ENCODE measurements at places on chromosomes 6 and 20.
A peak's percentile ranks its signal among the peaks of the same experiment; 100 is the strongest.

DNA sequence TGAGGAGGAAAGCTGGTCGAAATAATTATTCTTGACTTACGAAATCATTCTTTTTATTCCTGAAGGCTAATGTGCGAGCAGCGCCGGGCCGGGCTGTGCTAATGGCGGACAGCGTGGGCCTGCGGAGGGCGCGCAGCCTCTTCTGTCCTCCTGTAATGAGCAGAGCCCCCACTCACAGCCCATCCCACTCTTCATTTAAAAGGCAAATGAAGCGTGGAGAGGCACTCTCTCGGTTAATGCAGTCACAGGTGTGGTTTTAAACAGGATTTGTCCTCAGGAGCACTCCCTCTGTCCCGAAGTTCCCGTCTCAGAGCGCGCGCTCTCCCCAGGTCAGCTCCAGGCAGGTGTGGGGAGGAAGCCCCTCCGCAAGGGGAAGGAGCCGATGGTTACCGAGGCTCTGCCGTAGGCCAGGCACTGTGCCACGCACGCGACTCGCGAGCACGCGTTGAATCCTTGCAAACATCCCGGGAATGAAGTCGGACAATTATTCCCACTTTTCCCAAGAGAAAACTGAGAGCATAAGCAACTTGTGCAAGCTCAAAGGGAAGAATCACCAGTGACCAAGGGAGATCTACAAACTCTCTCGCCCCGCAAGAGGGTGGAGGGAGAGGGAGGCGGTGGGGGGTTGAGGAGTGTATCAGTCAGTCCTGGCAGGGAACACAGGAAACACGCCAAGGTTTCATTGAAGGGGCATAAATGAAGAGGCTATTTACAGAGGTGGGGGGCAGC lies 35.5 kb upstream of the ZFAND3 start:
- no peak for DNase-seq

DNA sequence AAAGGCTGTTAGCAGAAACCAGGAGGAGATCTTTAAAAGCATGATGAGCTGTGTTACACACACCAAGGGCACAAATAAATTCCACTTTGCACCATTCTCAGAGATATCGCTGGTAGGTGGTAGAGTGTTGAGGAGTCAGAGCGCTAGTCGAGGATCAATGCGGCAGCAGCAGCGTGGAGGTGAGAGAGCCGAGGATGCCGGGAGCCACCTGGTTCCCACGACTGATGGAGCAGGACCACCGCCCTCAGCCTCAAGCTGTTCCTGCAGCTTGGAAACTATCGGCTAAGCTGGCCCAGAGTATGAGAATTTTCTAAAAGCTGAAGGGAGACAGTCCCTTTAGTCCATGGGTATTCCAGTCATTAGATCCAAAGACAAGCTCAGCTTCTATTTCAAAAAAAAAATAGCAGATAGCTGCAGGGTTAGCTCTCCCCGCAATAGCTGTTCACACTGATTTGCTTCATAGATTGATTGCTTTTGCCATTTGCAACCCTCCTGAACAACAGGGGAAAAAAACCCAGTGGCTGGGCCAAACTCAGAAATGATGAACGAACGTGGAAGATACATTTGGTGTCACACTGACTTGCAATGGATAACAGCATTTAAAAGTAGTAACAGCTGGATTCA lies 106.2 kb downstream of the LCA5 start:
- no peak for DNase-seq

- no peak for DNase-seq
These were observed 15.6 kb upstream of the BICRAL start for GRCh38 chr6:42766163-42766670.

DNA sequence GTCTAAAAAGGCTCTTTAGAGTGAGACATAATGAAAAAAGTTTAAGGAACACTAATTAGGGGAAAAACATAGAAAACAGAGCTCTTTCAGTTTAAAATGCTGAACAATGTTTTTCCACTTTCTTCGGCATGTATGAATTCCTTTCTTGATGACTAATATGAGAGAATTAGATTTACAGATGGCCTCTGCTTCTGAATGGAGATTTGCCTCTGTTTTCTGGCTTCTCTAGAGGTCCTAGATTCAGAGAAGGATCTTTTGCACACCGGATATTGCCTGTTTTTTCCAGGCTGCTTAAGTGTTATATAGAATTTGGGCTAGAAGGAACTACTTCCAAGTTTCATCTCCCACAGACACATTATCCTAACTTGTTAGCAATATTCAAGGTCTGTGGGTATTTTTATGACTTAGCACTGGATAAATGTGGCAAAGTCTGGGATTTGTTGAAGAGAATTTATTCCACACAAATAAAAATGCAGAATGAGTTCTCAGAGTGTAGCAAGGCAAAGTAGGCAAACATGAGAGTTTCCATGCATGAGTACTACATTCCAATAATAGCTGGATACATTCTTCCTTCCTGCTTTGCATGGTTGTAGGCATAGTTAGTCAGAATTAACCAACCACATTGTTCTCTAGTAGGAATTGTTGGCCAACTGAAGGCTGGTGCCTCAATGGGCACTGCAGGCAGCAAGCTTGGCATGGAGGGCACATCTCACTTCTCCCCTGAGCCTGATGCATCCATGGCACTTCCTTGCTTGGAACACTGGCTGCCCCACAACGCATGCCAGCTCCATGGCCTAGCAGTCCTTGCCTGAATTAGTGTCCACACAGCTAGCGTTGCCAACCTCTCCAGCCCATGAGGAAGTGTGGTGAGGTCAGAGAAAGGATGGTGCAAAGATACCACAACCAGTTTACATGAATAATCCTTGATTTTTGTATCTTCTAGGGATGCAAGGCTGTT lies 224.2 kb downstream of the CLIC5 start:
- peak; percentile 7 for DNase-seq

DNA sequence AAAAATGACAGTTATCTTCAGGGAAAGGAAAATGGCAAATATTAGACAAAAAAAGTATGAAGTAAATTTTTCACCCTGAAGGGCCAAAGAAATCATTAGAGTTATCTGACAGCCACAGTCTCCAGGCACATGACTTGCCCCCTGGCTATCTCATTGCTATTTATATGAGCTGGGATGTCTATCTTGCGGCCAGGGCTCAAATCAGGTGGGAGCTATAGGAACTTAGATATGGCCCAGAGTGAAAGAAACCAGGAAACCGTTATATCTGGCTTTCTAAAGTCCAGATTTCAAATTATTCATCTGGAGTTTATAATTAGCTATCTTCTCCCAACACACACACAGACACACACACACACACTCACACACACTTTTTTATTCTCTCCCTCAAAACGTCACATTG lies 135.3 kb upstream of the EEF1E1 start:
- no peak for DNase-seq

- no peak for DNase-seq
These were observed 20.0 kb downstream of the PRPF6 start for GRCh38 chr20:64000906-64001305.

DNA sequence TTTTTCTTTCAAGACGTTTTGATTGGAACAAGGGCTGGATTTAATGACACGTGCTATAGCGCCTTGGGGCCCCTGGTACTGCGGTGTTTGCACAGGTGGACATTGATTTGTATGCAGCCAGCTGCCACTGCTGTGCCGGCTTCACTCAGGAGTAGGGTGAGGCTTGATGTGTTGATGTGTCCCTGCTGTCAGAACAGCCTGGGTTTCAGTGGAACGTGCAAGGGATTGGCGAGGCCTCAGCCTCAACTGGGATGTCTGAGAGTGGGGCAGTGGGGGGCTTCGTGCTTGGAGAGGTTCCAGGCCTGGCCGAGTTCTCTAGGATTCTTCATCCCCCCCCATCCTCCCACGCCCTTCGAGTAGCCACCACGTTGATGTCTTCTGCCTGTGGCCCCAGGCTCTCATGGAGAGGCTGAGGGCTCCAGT lies 23.0 kb downstream of the PYGB start:
- no peak for DNase-seq

DNA sequence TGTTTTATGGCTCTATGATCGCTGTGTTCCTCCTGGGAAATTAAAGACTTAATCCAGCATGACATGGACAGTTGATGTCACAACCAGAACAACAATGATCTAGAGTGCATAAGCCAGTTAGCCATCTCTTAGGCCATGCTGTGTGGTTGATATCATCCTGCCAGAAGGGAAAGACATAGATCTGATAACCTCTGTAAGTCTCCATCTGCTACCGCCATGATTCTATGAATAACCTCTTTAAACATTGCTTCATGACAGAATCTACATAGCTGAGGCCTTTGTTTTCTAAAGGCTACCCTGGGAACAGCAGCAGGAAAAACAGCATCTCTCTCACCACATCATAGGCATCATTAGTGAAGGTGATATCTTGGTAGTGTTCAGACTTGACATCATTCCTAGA lies 117.6 kb upstream of the PHACTR1 start:
- no peak for DNase-seq

DNA sequence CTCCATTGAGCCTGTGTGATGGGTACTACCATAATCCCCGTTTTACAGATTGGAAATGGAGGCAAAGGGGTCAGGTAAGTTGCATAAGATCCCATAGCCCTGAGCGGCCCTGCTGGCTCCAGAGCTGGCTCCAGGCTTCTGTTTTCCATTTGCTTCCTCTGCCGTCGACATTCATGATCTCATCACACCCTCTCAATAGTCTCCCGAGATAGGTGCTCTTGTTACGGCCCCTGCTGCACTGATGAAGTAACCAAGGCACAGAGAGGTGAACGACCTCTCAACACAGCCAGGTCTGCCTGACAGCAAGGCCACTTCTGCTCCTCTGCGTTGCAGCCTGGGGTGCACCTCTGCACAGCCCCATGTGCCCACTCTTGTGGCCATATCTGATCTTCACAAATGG lies 16.9 kb downstream of the CDH22 start:
- DNase-seq, result no peak

- DNase-seq, result peak; percentile 86
These were observed 104.7 kb upstream of the SGK1 start for GRCh38 chr6:134422426-134423231.

- DNase-seq, result no peak
These were observed 60.8 kb upstream of the RPS6KA2 start for GRCh38 chr6:166687879-166688205.

DNA sequence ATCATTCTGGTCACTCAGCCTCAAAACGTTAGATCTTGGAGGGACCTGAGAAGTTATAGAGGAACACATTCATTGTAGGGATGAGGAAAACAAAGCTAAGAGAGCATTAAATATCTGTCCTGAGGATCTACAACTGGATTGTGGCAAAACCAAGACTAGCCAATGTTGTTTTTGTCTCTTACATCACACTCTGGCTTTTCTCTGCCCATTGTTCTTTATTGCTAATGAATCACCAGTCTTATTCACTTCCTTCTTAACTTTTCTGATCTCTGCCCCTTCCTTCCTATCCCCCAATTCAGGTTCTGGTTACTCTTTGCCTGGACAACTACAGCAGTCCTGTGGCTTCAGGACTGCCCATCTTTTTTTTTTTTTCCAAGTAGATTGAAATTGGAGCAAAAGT lies 57.0 kb upstream of the PREP start:
- no peak for DNase-seq

DNA sequence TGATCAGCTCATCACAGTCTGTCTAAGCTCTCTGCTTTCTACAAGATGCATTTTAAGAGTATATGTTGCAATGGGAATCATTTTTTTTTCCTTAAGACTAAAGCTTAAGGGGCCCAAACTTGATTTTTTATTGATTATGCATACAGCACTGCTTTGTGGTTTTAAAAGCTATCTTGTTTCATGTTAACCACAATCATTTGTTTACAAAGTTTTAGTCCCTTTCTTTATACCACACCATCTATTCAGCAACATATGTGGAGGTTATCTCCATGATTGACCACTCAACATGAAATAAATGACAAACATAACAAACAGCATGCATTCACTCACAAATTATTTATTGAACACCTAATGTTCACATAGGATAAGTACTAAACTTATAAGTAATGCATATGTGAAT lies 119.1 kb downstream of the FHL5 start:
- DNase-seq, result no peak

- no peak for DNase-seq
These were observed 405.3 kb downstream of the MAFB start for GRCh38 chr20:40283689-40284088.

GRCh38 chr20:47784599-47785310 lies 526 bp downstream of the SULF2 start:
- DNase-seq, result no peak

- DNase-seq, result peak; percentile 7
These were observed 466.9 kb upstream of the NRSN1 start for GRCh38 chr6:23659125-23659524.

GRCh38 chr6:19219931-19220330 lies 617.2 kb upstream of the ID4 start:
- no peak for DNase-seq

- no peak for DNase-seq
These were observed 63.6 kb upstream of the CD93 start for GRCh38 chr20:23149623-23150279.

DNA sequence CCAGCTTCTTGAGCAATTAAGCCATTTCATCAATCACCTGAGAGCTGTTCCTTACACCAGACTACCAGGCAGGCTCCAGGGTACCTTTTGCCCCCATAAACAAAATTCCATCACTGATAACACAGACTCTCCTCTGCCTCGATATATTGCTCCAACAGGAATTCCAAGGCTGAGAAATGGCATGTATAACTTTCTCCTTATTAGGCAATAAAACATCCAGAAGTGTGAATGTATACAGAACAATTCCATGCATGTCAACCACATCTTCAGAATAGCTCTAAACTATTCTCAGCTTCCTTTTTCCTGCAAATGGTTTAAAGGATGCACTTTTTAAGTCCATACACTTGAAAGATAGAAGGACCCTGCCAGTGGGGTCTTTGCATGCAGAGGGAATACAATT lies 73.8 kb downstream of the EDN3 start:
- DNase-seq, result no peak

GRCh38 chr20:49980140-49981008 lies 2.4 kb upstream of the SNAI1 start:
- no peak for DNase-seq

GRCh38 chr6:133128191-133128590 lies 113.0 kb upstream of the EYA4 start:
- DNase-seq, result no peak

DNA sequence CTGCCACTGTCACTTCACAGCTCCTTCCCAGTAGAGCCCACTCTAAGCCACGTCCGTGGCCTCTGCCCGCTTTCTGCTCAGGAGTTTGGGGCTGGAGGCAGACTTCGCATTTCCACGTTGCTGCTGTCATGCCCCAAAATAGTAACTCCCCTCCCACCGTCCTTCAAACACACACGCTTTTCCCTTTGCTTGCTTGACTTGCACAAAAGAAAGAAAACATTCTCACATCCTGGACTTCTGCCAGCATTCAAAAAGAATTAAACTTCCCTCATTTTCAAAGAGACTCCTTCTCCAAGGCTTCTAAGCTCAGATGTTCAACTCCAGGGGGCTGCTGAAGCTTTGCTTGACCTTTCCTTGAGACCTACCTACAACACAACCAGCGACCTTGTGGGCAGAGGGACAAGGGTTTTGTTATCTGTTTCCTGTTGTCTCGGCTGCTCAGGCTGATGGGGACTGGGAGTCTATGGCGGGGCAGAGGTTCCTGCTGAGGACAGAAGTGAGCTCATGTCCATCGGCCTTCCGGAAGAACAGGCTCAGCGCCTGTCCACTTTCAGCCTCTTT lies 263.8 kb upstream of the FOXQ1 start:
- DNase-seq, result no peak

GRCh38 chr6:127547215-127547614 lies 28.1 kb upstream of the MTCL3 start:
- DNase-seq, result no peak

Data from AG09319 (cell line).